Muscle of leg (tissue), 16 donors: ENCODE measurements at places on chromosomes 12 and 14. TPM values are rescaled to one million over a fixed set of nuclear protein-coding genes. Genes with fewer than 3 reads are reported as not detected.

GRCh38 chr12:93102744-93103143 lies 173.6 kb upstream of the EEA1 start:
- no peak for DNase-seq

DNA sequence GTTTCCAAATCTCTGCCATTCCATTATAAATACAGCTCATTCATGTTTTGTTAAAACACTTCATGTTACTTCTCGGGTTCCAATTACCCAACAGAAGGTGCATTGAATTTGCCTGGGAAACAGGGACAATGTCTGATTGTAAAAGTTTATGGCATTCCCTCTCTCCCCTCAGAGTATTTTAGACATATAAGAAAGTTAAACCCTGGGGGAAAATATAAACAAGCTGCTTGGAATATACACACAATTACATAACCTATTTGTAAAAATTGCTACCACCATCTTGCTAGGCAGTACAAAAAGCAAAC lies 60.0 kb downstream of the BTG1 start:
- DNase-seq = no peak

DNA sequence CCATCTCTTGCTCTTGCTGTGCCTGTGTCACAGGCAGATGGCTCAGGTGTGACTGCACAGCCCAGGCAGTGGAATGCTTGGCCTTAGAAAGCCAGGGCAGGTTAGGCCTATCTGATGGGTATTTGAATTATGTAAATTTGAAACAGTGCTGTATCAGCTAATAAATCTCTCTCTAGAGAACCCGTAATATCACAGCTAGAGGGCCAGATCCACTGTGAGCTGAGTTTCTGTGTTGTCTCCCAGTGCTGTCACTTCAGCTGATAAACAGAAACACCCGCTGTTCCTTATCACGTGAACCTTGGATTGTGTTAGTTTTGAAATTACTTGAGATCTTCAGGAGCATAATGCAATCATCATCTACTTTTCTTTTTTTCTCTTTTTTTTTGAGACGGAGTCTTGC lies 21.5 kb upstream of the ALDH2 start:
- no peak for DNase-seq

GRCh38 chr12:22802883-22803630 lies 178.1 kb downstream of the ETNK1 start:
- no peak for DNase-seq

DNA sequence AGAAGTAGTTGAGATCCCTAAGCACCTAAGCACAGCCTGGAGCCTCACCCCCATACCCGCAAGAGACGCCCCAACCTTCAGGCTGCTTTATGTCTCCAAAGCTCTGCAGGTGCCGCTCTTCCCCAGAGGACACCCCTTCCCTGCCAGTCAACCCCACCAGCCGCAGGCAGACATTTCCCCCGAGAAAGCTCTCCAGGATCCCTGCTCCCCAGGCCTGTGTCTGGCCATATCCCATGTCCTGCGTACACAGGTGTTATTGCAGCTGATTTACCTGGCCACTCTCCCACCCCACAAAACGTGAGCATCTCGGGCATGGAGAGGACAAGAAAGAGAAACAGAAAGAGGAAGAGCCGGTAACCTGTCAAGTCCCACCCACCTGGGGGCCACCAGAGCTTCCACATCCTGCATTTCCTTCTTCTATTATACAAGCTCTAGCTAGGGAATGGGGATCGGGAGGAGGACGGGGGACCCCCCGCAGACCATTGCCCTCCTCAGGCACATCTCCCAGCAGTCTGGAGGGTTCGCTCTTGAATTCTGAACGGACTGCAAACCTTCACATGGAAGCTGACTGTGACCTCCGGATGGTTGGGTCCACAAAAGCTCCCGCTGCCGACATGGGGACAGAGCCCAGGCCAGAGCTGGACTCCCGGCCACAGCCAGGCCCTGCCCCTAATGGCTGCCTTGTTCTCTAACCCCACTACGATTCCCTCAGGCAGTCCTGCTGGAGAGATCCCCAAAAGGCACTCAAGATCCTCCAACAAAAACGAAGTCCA lies 17.6 kb downstream of the CCDC88C start:
- DNase-seq = no peak

- DNase-seq = no peak
Measured at GRCh38 chr14:61577506-61577931, 117.8 kb upstream of the HIF1A start.

GRCh38 chr14:60544659-60545058 lies 35.7 kb downstream of the SIX6 start:
- DNase-seq = no peak

The TSPAN19 gene
- 0.04 TPM for total RNA-seq

The LRP1-AS gene
- 0.66 TPM for total RNA-seq

The KRT73 gene
- 0.09 TPM for total RNA-seq

The SMOC1 gene
- total RNA-seq = 2.1 TPM

The CAPZA3 gene
- not detected for total RNA-seq
